Stimulated activated CD8-positive, alpha-beta memory T cell treated with anti-CD3 and anti-CD28 coated beads, Interleukin-15, amount 100 ng/mL, for 1 hour (primary cell): ENCODE measurements at places on chromosomes 5 and 9.

GRCh38 chr5:151949701-151950308, 25.2 kb upstream of the GLRA1 start:
- no peak for DNase-seq

- DNase-seq: no peak
Observed at GRCh38 chr9:31259824-31260223, 1124.6 kb upstream of the ACO1 start.

- DNase-seq: no peak
Observed at GRCh38 chr5:6632324-6632887, 438 bp downstream of the NSUN2 start.

DNA sequence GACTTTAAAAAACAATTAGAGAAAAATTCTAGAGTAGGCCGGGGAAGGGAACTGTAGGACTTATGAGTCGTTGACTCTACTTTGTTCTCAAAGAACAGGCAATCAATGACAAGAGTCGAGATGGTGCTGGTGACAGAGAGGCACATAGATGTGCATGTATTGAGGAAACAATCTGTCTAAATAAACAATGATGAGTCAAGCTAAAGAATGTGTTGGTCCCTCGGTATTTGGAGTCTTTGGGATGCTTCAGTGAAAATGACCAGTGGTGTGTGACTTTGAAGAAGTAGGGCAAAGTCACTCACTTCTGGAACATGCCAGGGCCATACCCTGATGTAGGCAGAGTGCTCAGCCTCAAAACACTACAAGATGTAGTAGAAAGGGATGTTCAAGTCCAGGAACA, 288.1 kb upstream of the PANK3 start:
- no peak for DNase-seq

DNA sequence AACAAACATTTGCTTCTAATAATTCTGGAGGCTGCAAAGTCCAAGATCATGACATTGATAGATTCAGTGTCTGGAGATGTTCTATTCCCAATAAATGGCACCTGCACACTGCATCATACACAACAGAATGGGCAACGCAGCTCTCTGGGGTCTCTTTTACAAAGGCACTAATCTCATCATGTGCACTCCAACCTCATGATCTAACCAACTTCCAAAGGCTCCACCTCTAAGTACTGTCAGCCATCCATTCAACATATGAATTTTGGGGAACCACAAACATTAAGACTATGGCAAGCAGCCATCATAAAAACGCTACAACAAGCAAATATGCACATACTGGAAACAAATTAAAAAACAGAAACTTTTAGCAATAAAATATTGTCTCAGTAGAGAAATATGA, 121.1 kb downstream of the CYLC2 start:
- DNase-seq: no peak

DNA sequence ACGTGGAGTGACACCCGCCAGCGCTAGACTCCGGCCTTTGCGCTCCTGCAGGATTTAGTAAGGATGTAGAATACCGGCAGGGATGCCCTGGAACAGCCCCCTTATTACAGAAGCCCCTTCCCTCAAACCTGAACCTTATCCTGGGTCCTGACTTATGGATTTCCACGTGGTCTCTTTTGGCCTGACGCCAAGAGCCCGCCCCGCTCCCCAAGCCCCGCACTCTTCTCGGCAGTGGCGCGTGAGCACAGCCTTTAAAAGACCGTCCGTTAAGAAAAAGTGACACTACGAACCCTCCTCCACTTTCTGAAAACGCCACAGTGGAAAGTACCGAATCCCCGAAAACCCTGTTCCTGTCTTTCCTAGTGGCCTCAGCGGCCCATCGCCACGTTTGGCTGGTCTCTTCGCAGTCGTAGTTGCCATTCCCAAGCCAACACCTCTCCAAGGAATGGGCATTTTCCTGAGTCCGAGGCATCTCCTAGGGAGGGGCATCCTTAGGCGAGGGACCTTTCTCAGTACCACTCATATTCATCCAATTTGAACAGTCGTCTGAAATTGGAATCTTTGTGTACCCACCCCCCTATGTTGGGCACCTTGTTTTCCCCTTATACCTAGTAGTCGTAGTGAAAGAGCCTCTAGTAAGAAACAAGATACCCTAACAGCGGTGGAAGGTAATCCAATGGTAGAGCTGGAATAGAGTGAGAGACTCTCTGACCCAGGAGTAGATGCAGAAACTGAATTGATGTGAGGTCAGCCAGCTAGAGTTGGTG, 732 bp upstream of the MCIDAS start:
- DNase-seq: no peak

DNA sequence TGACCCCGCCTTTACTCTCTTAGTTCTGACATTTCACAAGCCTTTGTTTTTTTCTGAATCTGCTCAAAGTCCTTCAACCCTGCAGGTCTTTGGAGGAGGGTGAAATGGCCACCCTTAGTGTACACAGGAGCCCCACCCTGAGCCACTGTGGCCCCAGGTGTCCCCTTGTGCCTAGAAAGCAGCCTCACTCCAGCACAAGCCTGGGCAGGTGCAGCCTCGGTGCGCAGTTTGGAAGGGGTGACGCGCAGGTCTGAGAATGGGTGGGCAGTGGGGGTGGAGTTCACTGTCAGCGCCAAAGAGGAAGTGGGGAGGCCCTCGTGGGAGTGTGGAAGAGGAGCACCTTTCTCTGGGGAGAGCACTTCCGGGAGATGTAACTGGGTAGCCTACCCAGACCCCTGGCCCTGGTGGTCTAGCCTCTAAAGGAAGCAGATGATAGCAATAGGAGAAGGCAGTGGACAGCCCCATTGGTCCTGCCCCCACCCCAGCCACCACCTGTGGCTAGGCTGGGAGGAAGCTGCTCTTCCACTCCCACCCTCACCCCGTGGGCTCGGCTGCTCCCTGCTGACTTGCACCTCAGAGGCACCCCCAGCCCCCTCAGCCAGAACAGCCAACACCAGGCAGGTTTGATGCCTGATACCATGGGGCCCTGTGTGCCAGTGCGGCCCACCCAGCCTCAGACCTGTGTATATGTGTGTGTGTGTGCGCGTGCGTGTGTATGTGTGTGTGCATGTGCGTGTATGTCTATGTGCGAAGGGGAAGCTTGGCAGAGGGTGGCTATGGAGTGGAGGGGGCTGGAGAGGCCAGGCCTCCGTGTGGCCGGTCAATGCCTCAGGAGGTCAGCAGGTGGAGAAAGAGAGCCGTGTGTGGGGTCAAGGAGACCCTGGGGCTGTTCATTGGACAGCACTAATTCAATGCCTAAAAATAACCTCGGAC, 16.8 kb upstream of the DAB2IP start:
- no peak for DNase-seq

DNA sequence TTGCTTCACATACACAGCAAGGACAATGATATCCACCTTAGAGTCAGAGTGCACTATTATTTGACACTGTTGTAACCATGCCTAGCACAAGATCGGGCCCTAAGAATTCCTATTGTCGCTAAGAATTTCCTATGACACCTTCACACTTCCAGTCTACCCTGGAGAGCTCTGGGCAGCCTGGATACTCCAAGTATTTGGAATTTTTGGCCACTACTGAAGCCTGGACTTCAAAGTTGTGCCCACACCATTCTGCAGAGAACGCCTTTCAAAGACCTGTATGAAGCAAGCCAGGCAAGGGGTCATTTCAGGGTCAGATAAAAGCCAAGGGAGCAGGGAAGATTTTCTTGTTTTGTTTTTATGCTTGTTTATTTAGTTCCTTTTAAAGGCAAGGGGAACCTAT, 179.7 kb downstream of the PAPPA start:
- no peak for DNase-seq

GRCh38 chr9:6184749-6185645, 30.6 kb upstream of the IL33 start:
- DNase-seq: no peak

DNA sequence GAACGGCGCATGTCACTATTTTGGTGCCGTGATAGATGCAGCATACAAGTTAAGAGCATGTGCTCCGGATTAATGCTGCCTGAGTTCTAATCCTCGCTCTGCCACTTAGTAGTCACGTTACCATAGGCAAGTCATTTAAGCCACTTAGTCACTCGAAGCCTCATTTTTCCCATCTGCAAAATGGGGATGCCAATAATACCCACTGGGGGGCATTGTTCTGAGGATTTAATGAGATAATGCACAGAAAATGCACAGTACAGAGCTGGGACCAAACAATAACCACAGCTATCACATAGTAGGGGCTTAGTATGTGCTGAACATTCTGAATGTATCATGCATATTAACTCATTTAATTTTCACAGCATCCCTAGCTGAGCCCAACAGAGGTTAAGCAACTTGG, 9.1 kb downstream of the NIPAL4 start:
- no peak for DNase-seq

GRCh38 chr9:33465096-33465495, 8.6 kb downstream of the NOL6 start:
- DNase-seq: no peak

DNA sequence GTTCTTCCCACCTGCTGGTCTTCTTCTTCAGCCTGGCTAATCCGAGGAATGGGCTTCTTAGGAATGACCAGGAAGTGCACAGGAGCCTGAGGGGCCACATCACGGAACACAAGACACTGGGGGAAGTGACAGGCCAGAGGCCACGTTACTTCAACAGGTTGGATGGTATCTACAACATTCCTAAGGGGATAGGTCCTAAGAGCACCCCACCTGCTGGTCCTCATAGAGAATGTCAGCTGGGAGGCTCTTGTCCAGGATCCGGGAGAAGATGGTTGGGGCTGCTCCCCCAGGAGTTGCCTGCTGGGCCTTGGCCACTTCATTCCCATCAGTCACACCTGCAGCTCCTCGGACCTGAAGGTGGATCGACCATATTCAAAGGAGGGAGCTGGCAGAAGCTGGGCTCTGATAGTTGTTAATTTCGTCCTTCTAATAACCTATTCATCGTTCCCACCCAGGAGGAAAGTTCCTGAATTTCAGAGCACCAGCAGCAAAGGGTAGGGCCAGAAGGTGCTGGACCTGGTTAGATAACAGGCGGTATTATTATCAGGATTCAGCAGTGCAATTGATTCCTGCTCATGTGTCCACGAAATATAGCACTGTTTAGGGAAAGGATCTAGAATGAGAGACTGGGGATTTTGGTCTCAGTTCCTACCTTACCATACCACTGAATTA, 1.3 kb downstream of the HINT2 start:
- no peak for DNase-seq

DNA sequence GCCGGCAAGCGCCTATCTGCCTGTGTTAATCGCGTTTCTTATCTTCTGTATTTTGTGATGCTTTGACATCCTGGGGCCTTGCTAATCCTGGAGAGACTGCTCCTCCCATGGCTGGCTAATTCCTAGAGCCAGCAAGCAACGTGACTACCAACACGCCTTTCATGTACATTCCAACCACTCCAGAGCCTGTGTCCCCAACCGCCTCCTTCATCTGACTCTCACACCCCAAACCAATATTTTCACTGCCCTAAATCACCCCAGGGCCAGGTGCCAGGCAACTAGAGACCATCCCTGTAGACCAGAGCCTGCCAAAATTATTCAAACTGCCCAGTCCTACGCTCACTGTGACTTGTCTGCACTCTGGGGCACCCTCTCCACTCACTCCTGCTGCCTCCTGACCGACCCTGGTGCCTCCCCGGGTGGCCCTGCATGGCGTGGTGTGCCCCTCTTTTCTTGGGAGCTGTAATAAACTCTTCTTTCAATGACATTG, 50.5 kb upstream of the COL5A1 start:
- no peak for DNase-seq

DNA sequence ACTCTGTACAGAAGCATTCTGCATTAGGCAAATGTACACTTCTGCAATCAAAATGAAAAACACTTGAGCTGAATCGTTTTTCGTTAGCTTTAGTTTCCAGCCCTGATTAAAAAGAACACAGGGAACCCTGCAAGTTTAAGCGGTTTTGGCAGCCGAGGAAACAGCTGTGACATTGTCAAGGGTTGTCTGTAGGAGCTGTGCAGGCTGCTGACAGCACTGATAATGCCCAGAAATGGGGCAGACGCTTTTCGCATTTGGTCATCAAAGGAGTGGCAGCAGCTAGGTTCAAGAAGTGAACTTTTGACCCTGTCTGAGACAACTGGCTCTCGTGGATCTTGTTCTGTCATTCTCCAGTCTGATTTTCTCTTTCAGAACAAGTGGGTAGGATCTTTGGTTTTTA, 165.6 kb upstream of the CCDC152 start:
- DNase-seq: no peak

DNA sequence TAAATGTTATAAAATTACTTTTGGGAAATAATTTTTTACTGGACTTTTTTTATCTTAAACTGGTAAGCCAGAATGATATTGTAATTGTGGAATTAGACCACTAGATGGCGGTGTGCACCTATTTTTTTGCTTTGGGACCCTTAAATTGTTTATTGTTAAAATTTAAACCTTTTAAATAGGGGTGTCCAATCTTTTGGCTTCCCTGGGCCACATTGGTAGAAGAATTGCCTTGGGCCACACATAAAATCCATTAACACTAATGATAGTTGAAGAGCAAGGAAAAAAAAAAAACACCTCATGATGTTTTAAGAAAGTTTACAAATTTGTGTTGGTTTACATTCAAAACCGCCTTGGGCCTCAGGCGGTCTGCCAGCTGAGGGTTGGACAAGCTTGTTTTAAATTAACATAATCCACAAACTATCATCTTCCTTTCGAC, 28.4 kb upstream of the GADD45G start:
- no peak for DNase-seq

DNA sequence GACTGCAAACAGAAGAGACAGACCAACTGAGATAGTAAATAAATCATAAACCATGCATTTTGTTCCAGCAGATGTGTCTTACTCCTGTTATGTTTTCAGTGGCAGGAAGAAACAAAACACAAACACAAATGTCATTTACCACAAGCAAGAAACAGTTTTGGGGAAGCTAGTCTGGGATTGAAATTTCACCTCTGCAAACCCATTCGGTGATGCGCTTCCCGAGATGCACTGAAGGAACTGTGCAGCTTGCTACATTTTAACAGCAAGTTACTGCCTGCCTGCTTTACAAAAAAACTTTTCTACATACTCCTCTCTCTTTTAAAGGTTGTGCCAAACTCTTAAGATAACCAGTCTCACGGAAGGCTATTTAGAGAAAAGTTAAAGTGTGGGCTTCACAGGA, 3.2 kb downstream of the MACROH2A1 start:
- DNase-seq: no peak

DNA sequence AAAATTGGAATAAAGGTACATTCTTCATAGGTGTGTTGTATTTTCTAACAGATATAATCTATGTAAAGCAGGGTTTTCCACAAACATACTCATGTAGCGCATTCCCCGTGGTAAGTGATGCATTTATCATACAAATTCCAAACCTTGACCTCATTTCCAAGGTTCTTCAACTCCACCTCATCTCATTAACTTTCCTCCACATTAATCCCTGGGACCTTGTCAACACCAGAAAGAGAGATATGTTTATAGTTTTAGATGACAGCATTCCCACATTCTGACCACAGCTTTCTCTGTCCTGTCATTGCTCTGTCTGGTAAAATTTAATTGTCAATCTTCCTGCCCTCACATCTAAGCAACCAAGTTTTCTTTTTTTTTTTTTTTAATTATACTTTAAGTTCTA, 415.1 kb downstream of the TMEM161B start:
- no peak for DNase-seq

DNA sequence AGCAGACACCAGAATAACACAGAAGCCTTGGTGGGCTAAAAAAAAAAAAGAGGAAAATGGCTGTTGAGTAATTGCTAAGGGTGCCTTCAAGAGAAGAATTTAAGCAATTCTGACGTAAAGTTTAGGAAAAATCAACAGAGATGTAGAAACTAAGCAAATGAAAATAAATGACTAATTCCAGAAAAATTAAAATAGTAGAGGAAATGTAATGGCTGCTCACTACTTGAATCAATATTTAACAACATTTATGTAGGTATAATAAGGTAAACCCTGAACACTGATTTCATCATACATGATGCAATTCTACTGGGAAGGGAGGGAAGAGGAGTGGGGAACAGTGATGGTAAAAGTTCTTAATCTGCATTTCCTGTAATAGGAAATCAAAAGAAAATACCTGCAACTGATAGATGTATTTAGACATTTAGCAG, 41.4 kb downstream of the PUM3 start:
- DNase-seq: no peak
